Colonic mucosa (tissue), 4 donors: ENCODE measurements at places on chromosomes 7 and 10. TPM values are rescaled to one million over a fixed set of nuclear protein-coding genes. Genes with fewer than 3 reads are reported as not detected.

DNA sequence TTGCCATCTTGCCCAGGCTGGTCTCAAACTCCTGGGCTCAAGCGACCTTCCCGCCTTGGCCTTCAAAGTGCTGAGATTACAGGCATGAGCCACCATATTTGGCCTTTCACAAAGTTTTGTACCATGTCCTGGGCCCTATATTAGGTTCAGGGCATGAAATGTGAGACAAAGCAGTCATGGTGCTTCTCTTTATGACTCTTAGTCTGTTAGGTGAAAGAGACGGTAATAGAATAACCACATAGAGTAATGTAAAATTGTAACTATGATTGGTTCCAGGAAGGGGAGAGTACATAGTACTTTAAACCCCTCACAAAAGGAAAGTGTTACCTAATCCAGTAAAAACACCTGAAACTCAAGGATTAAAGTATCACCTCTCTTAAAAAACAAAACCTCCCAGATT, 144.7 kb downstream of the SPAG6 start:
- no peak overlapping the region for H3K27ac ChIP-seq
- no peak for DNase-seq
- no peaks in the 10 kb centered on the region for H3K27me3 ChIP-seq

DNA sequence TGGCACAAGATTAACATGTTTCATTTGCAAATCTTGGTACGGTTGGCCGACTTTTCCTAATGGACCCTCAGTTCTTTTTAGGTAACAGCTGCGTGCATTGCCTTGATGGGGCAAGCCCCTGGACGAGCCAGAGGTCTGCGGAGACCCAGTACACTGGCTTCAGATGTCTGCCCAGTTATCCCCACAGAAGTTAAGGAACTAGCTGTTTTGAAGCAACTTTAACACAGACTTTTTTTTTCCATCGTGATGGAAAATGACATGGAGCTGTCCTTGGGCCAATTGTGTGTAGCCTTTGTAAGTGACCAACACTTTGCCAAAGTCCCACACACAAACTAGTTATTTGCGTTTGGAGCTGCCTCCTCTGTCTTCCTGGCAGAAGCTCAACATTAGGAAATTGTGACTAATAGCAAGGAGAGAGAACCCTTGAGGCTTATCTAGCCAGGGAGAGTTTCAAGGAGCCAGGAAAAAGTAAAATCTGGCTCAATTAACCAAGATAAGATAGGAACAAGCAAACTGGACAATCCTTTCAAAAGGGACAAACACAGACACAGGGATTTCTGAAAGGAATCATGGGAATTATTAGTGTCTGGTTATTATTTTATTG, 99.6 kb upstream of the BMPER start:
- H3K27me3 ChIP-seq, result no peaks in the 10 kb centered on the region
- H3K27ac ChIP-seq, result no peak overlapping the region
- no peaks in the 10 kb centered on the region for H3K36me3 ChIP-seq
- no peaks in the 10 kb centered on the region for H3K4me1 ChIP-seq
- H3K4me3 ChIP-seq, result no peak overlapping the region
- no peak for DNase-seq

DNA sequence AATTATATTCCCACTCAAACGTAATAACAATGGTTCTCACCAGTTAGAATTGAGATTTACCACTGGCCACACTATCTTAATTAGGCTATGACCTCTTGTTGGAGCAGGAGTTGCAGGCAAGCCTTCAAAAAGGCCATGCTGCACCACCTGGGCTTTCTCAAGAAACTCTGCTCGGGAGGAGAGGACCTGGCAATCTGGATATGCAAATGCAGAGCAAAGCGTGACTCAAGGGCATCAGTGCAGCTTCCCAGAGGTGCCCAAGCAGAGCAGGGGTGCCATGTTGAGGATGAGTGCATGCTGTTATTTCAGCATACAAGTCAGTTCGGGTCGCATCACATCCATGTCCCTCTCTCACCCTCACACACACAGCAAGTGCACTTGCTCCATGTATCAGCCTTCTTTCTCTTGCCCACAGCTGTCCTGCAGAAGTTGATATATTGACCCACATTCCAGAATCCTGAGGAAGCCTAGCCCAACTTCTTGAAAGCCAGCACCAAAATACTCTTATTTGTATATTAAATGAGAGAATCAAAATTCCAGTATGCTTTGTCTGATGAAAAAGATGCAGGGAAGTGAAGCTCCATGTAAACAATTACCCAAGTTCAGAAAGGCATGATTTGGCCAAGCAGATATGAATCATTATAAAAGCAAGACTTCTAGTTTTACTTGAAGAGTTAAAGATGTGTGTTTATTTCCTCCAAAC, 55.7 kb upstream of the IL6 start:
- no peak overlapping the region for H3K27ac ChIP-seq
- H3K36me3 ChIP-seq, result no peaks in the 10 kb centered on the region
- H3K27me3 ChIP-seq, result no peaks in the 10 kb centered on the region
- H3K4me1 ChIP-seq, result no peaks in the 10 kb centered on the region

DNA sequence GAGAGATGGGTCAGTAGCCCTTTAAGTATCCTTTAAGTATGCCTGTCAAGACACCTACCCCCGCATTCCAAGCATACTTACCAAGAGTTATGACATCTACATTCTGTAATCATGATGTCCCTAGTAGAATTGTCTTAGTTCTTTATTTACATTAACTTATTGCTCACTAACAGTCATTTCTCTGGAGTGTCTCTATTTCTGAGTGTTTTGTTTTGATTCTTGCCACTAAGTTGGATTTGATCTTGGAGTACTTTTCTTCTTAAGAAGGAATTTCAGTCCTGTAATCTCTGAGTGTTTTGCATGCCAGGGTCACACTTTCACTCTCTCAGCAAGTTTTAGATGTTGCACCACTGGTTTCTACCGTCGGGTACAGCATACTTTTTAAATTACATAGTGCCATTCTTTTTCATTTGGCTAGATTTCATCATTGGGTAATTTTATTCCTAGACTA, 1053.9 kb downstream of the KCNMA1 start:
- no peaks in the 10 kb centered on the region for H3K36me3 ChIP-seq
- no peaks in the 10 kb centered on the region for H3K4me1 ChIP-seq
- no peaks in the 10 kb centered on the region for H3K27me3 ChIP-seq
- H3K27ac ChIP-seq, result no peak overlapping the region
- no peak overlapping the region for H3K4me3 ChIP-seq

The CHN2 gene
- total RNA-seq, result 19.8 TPM

GRCh38 chr10:66204838-66205237, 721.0 kb upstream of the LRRTM3 start:
- no peak overlapping the region for H3K4me3 ChIP-seq
- H3K27me3 ChIP-seq, result no peaks in the 10 kb centered on the region
- no peaks in the 10 kb centered on the region for H3K36me3 ChIP-seq
- H3K4me1 ChIP-seq, result no peaks in the 10 kb centered on the region
- no peak overlapping the region for H3K27ac ChIP-seq
- DNase-seq, result no peak

GRCh38 chr10:112222799-112223198, 39.2 kb upstream of the GPAM start:
- no peaks in the 10 kb centered on the region for H3K4me1 ChIP-seq
- no peaks in the 10 kb centered on the region for H3K36me3 ChIP-seq

The PTN gene
- total RNA-seq, result 4.0 TPM

GRCh38 chr7:19392246-19392645, 247.0 kb upstream of the FERD3L start:
- no peak for DNase-seq
- no peaks in the 10 kb centered on the region for H3K36me3 ChIP-seq
- no peaks in the 10 kb centered on the region for H3K4me1 ChIP-seq
- no peak overlapping the region for H3K4me3 ChIP-seq
- no peak overlapping the region for H3K27ac ChIP-seq

The MRPS17 gene
- total RNA-seq, result 19.3 TPM

- H3K27ac ChIP-seq, result no peak overlapping the region
- H3K4me1 ChIP-seq, result no peaks in the 10 kb centered on the region
- no peaks in the 10 kb centered on the region for H3K36me3 ChIP-seq
Measured at GRCh38 chr7:40148671-40149070, 13.9 kb downstream of the SUGCT start.

DNA sequence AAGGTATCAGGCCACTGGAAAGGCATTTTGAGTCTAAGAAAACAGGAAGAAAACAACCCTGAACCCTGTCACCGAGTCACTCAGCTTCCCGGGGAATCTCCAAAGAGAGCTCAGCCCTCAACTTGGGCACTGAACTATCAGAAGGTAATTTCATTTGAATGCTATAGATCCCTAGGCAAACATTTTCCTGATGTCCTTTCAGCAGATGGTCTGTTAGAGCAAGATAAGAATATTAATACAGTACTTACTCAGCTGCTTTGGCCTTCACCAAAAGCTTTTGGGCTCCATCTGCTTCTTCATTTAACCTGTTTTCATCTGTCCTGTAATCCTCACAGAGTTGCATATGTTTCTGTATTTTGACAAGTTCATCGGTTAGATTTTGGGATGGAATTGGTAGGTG, 34.2 kb upstream of the LAMB1 start:
- H3K4me3 ChIP-seq, result no peak overlapping the region
- H3K27me3 ChIP-seq, result no peaks in the 10 kb centered on the region
- no peak overlapping the region for H3K27ac ChIP-seq
- no peak for DNase-seq
- no peaks in the 10 kb centered on the region for H3K4me1 ChIP-seq

GRCh38 chr7:33742521-33742920, 162.8 kb upstream of the BMPER start:
- no peak for DNase-seq

GRCh38 chr10:71962901-71963300, 1.3 kb upstream of the CHST3 start:
- peaks cover 26% of the 10 kb centered on the region for H3K27me3 ChIP-seq
- no peak overlapping the region for H3K4me3 ChIP-seq
- H3K36me3 ChIP-seq, result no peaks in the 10 kb centered on the region
- H3K27ac ChIP-seq, result peak overlapping the region; percentile 77

DNA sequence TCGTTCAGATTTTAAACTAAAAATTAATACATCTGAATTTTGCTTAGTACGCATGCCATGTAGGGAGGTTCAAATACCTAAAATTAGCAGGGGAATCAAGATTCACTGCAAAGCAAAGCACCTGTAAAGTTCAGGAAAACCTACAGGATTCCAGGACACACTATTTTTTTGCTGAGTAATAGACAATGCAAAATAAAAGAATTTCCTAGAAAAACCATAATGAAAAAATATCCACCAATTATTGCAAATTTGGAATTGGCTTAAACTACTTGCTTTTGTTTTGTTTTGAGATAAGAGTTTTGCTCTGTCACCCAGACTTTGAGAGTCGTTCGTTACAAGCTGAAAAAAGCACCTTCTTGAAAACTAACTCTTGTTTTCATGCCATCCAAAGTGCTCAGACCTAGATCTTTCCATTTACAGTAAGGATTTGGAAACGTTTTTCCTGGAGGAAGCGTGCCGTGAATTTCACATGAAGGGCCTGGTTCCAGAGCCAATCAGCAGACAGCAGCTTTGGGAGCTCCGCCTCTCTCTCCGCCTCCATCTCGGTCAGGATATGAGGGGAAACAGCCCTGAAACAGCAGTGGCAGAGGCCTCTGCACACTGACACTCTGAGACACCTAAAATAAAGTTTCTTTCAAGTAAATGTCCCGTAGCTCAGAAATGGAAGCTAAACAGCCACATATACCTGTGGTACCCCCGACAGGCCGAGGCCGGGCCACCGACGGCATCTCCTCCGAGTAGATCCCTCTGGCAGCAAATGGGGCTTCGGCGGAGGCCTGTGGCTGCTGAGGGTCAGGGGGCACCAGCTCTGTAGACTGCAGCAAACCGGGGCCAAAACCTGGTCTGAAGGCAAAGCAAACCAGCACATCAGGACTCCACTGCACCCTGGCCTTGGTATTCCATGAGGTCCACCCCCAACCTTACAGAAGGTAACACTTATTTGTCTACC, 45.9 kb upstream of the ATP6V0A4 start:
- H3K27ac ChIP-seq, result no peak overlapping the region
- no peak for DNase-seq
- no peaks in the 10 kb centered on the region for H3K36me3 ChIP-seq
- no peak overlapping the region for H3K4me3 ChIP-seq
- no peaks in the 10 kb centered on the region for H3K27me3 ChIP-seq
- H3K4me1 ChIP-seq, result no peaks in the 10 kb centered on the region

DNA sequence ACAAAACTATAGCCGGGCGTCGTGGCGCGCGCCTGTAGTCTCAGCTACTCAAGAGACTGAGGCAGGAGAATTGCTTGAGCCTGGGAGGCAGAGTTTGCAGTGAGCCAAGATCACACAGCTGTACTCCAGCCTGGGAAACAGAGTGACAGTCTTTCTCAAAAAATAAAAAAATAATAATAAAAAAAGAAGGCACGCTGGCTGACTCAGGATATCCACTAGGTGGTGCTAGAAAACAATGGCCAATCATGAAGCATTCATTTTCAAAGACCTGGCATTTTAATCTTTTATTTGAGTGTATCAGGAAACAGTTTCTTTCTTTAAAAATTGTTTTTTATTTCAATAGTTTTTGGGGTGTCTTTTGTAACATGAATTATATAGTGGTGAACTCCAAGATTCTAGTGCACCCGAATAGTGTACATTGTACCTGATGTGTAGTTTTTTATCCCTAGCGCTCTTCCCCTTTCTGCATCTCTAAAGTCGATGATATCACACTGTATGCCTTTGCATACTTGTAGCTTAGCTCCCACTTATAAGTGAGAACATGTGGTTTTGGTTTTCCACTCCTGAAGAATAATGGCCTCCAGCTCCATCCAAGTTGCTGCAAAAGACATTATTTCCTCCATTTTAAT, 88.6 kb downstream of the LYZL1 start:
- H3K36me3 ChIP-seq, result no peaks in the 10 kb centered on the region
- H3K4me3 ChIP-seq, result no peak overlapping the region
- DNase-seq, result no peak
- no peak overlapping the region for H3K27ac ChIP-seq
- H3K27me3 ChIP-seq, result no peaks in the 10 kb centered on the region
- H3K4me1 ChIP-seq, result no peaks in the 10 kb centered on the region

The SAP25 gene
- 5.5 TPM for total RNA-seq

DNA sequence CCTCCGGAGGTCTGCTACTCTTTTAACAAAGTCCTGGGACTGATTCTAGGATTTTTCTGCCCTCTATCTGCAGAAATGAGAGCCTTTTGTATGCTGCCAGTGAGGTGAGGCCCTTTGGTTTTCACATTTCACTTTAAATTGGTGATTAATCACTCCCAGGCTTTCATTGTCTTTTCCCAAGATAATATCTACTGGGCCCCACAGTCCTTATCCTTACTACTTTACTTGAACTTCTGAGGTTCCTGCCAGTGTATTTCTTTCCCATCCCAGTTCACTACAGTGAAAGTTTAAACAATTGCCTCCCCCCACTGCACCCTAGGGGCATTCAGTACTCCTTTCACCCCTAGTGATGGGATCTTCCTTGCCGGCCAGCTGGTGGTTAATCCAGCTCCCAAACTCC, 127.4 kb upstream of the INHBA start:
- no peak overlapping the region for H3K4me3 ChIP-seq
- no peaks in the 10 kb centered on the region for H3K4me1 ChIP-seq
- no peaks in the 10 kb centered on the region for H3K27me3 ChIP-seq
- no peaks in the 10 kb centered on the region for H3K36me3 ChIP-seq
- no peak for DNase-seq

DNA sequence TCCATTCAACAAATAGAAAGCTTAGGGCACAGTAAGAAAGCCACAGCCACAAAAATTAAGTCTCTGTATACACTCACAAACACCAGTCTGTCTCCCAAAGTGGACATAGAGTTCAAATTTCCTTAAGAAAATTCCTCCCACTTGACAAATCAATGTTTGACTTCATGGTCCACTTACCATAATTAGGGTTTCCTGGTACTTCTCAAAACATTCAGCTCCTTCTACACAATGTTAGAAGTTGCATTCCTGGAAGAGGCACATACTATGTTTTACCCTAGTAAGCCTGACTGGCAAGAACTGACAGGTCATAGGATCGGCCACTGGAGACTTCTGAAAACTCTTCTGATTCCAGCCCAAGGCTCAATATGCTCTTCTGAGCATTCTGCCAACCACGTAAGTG, 70.5 kb downstream of the CPXM2 start:
- no peak for DNase-seq
- no peak overlapping the region for H3K27ac ChIP-seq
- H3K36me3 ChIP-seq, result no peaks in the 10 kb centered on the region
- no peaks in the 10 kb centered on the region for H3K27me3 ChIP-seq
